ENCODE measurements at places on chromosomes 3 and 15.

DNA sequence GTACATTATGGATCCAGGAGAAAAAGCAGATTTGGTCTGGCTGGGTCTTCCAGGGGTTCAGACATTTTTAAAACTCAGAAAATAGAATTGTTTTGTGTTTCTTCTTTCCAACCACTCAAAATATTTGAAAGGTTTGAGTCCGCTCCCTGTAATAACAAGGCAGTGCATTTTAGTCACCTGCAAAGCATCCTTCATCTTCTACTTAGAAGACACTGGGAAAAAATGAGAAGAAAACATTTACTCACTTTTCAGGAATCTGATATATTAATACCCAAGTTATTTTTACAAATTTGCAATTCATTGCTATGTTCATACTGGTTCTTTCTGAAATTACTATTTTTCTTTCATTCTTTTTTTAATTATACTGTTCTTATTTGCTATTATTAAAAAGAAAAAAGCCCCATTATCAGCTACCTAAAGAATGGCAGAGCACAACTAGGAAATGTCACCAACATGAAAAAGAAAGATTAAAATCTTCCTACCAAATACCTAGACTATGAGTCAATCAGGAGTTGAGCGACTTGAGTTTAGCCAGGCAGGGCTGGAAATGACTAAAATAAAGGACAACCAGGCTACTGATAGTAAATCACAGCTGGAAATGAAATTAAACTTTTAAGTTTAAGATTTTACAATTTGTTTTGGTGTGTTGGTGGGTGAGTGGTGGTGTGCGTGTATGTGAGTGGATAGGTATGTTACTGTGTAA lies 280.3 kb upstream of the THBS1 start:
- no peak for DNase-seq

DNA sequence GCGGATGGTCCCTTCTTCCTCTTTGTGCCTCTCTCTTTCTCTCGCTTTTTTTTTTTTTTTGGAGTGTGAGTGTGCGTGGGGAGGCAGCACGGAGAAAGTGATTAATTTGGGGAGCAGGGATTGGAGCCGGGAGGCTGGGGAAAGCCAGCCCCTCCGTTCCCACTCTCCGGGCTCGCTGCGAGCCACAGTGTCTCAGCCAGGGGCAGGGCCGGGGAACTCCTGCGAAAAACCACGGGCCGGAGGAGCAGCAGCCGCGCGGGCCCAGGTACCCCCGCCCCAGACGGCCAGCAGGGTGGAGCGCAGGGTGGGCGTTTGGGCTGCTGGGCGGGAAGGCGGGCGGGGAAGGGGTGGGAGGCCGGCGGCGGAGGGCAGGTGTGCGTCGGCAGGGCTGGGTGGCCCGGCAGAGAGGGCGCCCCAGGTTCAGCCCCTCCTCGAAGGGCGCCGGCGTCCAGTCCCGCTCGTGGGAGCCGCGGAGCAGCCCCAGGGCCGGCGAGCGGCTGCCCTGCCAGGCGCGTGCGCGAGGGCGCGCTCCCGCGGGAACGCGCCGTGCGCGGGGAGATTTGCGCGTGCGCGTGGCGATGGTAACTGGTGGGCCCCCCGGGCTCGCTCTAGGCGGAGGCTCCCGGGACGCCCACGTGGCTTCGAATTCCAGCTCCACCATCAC lies 1.4 kb downstream of the CHL1 start:
- DNase-seq, result no peak

DNA sequence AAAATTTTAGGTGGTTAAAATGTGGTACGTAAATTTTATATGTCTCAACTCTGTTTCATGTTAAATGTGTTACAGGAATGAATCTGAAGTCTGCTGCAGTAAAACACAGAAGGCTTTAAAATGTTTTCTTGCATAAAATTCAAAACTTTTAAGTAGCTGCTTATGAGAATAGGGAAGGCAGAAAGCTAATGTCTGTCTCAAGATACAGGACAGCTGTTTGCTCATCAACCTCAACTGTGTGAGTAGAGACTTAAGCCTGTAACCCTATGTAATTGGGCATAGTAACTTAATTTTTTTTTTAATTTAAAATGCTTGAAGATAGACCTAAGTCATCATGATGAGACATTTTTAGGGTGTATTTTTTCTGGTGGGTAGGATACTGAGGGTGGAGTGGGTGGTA lies 38.9 kb downstream of the ZFAND6 start:
- DNase-seq, result no peak

DNA sequence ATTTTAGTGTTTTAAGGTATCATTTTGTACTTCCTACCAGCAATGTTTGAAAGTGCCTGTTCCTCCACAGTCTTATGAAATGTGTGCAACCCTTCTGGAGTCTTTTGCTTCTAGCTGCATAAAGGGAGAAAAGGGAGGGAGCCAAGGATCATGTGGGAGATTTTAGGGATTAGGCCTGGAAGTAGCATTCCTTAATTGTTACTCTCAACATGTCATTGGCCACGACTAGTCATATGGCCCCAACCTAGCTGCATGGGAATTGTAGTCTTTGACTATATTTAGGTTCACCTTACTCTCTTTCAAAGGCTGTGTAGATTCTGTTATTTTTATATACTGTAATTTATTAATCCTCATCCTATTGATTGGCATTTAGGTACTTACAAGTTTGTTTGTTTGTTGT lies 14.9 kb downstream of the CRTAP start:
- DNase-seq, result no peak

DNA sequence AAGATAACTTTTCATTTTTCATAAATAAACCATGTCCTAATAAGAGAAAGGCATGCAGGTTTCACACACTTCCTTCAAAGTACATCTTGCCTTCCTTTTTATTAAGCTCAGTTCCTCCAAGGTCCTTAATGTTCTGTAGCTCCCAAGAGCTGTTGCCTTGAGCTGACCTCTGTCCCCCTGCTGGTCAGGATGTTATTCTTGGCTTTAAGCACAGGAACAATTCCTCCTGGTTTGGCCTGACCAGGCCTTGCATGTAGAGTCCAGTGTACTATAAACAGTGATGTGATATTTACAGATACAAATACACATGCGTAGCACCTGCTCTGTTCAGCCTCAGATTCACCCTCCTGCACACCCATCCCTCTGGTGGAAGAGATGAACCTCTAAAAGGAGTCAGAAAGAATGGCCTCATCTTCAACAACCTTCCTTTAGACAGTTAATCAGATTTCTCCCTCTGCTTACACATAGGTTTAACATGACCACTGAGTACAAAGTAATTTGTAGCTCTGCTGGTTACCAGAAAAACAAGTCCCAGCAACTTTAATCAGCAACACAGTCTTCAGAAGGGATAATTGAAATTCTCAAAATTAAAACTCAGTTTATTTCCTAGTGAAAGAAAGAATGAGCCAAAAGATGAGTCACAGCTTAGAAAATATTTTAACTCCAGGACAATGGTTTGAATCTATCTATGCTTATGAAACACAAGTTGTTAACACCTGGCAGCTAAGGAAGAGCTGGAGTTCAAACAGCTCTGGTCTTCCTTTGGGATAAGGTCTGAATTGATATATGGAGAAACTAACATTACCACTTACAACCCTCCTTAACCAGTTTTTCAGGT lies 46.5 kb downstream of the PTPN9 start:
- DNase-seq, result no peak

DNA sequence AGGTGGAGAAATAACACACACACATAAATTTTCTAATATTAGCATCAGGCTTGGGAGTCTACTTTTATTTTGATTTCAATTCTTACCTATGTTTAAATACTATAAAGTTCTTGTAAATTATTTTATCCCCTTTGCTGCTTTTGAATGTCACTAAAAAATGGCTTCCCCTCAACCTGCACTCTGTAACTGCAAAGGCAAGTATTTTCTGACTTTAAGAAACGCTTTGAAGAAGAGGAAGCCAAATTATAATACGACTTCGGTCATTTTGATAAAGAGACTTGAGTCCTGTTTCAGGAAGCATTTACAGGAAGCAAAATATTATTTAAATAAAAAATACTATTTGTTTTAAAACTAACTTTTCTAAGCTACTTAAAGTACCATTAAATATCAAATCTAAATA lies 627.7 kb upstream of the AGTR1 start:
- DNase-seq, result no peak

DNA sequence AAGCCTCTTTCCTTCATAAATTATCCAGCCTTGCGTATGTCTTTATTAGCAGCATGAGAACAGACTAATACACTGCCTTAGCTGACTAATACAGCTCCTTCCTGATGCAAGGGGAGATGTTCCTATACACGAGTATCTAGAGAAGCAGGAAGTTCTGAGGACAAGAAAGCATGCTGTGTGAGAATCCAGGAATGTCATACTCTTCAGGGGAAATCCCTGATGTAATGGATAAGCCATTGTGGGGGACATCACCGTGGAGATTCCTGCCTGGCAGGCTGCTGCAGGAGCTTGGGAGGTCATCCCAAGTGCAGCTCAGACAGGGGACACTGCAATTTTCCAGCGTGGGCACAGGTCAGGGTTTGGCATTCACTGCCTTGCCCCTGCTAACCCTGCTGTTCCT lies 476.9 kb downstream of the NR2F2 start:
- no peak for DNase-seq

DNA sequence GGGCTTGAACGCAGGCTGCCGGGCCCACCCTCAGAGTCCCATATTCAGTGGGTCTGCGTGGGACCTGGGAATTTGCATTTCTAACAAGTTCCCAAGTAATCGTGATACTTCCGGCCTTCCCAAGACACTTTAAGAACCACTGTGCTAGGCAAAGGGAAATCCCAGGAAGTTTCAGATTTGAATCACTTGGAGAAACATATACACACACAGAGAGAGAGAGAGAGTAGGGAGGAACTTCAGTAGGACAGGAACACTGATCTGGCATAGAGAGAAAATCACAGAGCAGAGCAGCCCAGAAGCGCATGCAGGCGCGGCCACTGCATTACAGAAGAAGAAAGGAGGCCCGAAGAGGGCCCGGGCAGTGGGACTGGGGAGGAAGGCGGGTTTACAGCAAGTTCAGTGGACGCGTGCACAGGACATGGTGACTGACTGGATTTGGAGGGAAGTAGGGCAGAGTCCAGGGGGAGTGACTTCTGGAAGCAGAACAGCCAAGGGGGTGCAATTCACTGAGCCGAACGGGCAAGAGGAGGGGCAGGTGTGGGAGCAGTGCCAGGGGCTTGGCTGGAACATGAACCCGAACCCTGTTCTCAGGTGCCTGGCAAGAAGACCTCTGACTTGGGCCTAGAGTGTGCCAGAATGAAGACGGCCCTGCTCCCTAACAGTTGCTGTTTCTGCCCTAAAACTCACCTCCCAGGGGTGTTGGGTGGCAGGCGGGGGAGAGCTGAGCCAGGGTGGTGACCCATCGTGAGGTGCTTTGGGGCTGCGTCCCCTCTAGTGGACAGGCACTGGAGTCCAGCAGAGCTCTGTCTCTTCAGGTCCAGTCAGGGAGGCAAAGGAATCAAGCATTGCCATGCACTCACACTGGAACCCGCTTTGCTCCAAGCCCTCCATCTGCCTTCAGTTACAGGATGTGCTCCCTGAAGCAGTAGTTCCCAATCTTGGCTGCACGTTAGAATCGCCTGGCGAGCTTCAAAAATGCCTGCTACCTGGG lies 101.3 kb upstream of the HES1 start:
- no peak for DNase-seq

GRCh38 chr3:112786002-112786590 lies 60.6 kb downstream of the CD200R1L start:
- DNase-seq, result no peak

DNA sequence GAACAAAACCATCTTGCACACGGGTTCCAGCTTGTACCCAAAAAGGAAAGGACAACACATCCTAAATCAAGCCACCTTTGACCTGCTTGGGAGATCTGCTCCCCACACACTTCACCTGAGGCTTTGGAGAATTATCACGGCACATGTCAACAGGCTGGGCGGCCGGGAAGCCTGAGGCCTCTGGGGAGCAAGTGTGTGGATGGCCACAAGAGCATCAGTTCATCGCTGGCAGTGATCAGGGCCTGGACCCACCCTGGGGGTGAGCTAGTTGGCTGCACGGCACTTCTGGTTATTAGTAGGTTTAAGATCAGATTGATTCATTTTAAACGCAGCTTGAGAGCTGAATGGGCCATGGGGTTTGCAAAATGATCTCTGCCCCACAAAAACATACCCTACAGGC lies 108.5 kb downstream of the CHSY1 start:
- DNase-seq, result no peak

- DNase-seq, result no peak
Measured at GRCh38 chr3:184172681-184173373, 1.8 kb upstream of the AP2M1 start.

Data from NCI-H2171 (cell line).